Neuronal stem cell (in vitro differentiated cells): ENCODE measurements at places on chromosomes 2 and 18.

GRCh38 chr2:240322231-240322955 lies 113.1 kb upstream of the GPC1 start:
- DNase-seq, result no peak

DNA sequence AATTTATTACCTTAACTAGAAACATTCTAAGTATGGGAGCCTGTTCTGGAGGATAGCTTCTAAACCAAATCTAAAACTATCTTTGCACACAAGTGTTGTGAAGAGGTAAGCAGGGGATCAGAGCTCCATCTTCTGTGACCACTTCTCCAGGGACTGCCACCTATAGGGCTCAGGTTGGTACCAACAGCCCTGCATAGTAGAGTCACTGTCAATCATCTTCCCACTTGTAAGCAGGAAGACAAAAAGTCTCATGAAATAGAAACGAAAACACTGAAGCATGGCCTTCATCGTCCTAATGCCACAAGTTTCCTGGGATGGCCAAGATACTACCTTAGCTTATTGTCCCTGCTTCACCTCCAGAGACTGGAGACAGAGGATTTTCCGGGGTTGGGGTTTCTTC lies 43.8 kb downstream of the KANSL3 start:
- no peak for DNase-seq

DNA sequence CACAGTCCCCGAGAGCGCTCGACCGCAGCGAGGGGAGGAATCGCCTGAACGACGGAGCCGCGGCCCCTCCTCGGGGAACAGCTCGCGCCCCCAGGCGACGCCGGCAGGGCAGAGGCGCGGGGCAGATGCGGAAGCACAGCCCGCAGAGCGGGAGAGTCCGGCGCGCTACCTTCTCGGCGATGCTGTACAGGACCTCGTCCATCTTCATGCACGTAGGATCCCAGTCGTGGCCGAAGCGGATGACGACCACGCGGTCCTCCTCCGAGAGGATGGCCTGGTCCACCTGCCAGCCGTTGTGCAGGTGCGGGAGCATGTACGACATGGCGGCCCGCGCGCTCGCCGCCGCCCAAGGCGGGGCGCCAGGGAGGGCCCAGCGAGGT lies 302 bp downstream of the TXNL4A start:
- peak; percentile 46 for DNase-seq

GRCh38 chr18:12028040-12028628 lies 46.8 kb downstream of the IMPA2 start:
- no peak for DNase-seq

- no peak for DNase-seq
These were observed 49.2 kb upstream of the FRZB start for GRCh38 chr2:182915369-182916326.

GRCh38 chr2:231294116-231294515 lies 95.7 kb downstream of the ARMC9 start:
- DNase-seq, result no peak

GRCh38 chr2:138030459-138030858 lies 66.2 kb downstream of the HNMT start:
- DNase-seq, result no peak

DNA sequence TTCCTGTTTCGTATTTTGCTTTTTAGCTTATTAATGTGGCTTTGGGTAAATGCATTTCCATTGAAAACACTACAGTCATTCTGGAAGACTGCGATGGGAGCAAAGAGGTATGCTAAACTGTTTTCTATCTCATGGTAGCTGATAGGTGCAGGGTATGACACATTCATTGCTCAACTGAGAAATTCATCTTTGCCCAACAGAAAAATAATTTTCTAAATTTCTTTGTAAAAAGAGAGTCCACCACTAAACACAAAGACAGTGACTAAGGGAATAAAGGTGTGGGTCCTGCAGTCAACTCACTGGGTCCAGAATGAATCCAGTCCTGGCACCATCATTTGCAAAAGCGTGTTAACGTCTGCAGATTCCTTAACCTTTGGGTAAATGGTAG lies 19.9 kb downstream of the ERMN start:
- DNase-seq, result no peak

GRCh38 chr2:216121255-216121654 lies 12.1 kb downstream of the XRCC5 start:
- DNase-seq, result no peak

GRCh38 chr2:45860136-45861121 lies 209.0 kb downstream of the PRKCE start:
- DNase-seq, result no peak

- DNase-seq, result no peak
These were observed 193.2 kb downstream of the LTBP1 start for GRCh38 chr2:33139949-33140348.

- no peak for DNase-seq
These were observed 331.3 kb upstream of the CNTNAP5 start for GRCh38 chr2:123693836-123694235.

DNA sequence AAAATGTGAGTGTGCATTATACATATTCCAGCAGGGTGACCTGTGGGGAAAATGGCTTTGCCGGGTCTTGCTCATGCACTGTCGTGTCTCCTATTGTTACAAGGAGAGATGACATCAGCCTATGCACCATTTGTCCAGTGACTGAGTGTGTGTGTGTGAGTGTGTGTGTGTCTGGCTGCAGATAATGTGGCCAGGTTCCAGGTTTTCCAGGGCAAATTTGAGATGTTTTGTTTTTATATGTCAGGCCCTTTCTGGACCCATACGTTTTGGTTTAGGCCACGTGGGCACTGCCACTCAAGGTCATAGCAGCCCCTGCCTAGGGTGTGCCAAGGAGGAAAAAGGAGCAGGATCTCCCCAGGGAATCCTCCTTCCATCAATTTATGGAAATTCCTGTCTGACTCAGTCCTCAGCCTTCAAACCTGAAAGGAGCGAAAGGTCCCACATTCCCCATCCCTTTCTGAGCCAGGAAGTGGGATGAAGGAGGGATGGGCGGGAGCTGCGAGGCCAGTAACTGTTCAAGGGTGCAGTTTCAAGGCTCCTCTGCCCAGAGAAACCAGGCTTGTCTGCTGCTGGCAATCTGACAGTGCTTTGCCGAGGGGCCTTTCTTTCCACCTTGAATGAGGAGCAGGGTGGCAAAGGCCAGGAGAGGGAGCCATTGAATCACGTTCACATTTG lies 93.0 kb upstream of the SMAD2 start:
- DNase-seq, result peak; percentile 40

DNA sequence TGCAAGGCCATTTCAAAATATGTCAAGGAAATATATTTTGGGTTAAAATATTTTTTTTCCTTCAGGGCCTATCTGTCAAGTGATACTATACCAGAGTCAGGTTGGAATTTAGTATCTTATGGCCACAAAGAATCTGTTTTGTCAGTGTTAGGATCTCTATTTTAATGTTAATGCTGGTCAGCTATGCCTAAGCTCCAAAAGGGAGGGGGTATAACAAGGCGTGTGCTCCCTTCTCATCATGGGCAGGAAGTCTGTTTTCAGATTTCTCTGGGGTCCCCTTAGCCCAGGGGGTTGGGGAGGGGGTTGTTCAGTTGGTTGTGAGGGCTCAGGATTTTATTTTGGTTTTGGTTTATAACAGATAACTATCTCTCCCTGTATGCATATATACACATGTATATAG lies 126.4 kb downstream of the TMEM163 start:
- DNase-seq, result no peak

DNA sequence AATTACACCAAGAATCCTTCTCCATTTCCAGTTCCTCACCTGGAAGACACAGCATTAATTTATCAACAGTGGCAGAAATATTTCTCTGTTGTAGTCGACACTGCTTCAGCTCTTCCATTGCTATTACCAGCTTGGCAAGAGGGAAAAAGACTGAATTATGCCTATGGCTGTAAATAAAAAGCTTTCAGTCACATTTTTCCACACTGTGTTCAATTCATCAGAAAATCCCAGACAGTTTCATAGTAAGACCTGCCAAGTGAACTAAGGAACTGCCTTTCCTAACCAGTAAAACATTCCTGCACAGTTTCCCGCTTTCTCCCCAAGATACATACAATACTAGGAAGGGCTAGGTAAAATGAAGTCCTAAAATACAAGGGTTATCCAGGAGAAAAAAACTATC lies 94.7 kb downstream of the EXOC6B start:
- DNase-seq, result no peak

DNA sequence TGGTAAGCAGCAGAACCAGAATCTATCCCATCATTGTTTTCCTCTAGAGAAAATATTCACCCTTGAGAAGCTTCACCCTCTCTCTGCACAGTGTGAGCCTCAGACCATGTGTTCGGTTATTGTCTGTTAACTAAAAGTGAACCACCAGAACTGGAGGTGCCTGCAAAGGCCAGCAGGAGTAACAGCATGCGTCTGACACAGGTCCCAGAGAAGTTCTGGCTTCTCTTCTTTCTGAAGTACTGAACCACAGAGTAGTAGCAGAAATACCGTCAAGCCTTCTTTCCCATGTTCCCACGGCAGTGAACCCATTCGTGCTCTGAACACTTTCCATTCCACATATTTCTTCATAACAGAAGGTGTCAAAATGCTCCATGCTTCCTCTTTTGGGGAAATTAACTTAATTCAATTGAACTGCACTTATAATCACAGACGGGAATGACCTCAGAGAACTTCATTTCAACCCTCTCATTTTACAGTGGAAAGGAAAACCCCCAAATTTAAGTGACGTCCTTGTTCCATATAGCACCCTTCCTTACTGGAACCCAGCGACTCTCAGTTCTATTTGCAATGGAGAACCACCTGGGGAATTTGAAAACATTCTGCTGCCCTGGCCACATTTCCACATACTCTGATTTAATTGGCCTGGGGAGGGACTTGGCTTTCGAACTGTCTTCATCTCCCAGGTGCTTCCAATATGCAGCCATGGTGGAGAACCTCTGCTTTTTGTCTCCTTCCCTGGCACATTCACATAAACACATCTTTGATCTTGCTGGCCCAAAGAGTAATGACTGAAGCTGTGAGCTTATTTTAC lies 519.1 kb downstream of the RNF144A start:
- DNase-seq, result no peak

DNA sequence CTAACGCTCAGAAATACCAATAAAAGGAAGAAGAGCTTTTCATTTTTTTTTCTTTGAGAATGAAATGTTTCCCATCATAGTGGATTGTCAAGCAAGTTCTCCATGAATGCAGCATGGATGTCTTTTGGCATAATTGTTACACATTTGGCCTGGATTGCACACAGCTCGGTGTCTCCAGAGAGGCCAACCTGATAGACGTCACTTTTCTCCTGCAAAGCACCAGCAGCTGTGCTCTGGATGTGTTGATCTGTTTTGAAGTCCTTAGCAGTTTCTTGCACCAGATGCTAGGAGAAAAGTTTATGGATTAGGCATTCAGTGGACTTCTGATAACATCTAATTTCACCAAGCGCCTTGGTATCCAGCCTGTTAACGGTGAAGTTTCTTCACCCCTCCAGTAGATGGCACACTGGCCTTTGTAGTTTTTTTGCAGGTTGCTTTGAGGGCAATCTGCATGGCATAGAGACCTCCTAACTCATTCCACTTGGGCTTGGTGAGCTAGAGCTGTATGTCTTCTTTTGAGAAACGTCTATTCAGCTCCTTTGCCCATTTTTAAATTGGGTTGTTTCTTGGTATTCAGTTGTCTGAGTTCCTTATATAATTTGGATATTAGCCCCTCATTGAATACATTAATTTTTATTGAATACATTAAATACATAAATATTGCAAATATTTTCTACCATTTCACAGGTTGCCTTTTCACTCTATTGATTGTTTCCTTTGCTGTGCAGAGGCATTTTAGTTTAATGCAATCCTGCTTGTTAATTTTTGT lies 59.7 kb downstream of the PTH2R start:
- peak; percentile 63 for DNase-seq

DNA sequence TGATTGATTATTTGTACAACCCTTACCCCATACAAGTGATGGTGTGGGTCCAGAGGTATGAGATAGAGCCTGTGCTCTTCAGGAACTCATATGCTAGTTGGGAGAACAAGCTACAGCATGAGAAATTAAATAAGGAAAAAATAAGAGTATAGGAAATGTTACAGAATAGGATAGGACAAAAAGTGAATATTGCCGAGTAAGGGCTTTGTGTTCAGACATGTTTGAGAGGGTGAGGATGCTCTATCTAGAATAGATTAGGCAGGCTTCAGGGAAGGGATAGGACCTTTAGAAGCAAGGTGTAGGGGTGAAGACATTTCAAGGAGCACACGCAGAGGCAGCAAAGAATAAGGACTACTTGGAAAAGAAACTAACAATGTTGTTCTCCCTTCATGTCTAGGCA lies 17.8 kb downstream of the CCDC150 start:
- DNase-seq, result no peak

- DNase-seq, result no peak
These were observed 29.6 kb downstream of the FAM168B start for GRCh38 chr2:131063501-131064283.

- DNase-seq, result peak; percentile 63
These were observed at the start of gene FKBP1B for GRCh38 chr2:24049485-24050021. Gene FKBP1B, plus strand, starts transcription at chr2:24049741. Its CDS starts 109 bp downstream, at chr2:24049850.

- no peak for DNase-seq
These were observed 73.9 kb downstream of the NEDD4L start for GRCh38 chr18:58117786-58118403.

- no peak for DNase-seq
These were observed 95.0 kb upstream of the CCDC68 start for GRCh38 chr18:55054021-55054990.

GRCh38 chr2:31812051-31812798 lies 198.6 kb downstream of the MEMO1 start:
- no peak for DNase-seq

- DNase-seq, result no peak
These were observed 10.9 kb downstream of the FEZ2 start for GRCh38 chr2:36587101-36587500.

- DNase-seq, result no peak
These were observed 296.3 kb downstream of the DSC3 start for GRCh38 chr18:30746224-30746623.

GRCh38 chr2:1168846-1169245 lies 218.2 kb downstream of the SNTG2 start:
- DNase-seq, result no peak

DNA sequence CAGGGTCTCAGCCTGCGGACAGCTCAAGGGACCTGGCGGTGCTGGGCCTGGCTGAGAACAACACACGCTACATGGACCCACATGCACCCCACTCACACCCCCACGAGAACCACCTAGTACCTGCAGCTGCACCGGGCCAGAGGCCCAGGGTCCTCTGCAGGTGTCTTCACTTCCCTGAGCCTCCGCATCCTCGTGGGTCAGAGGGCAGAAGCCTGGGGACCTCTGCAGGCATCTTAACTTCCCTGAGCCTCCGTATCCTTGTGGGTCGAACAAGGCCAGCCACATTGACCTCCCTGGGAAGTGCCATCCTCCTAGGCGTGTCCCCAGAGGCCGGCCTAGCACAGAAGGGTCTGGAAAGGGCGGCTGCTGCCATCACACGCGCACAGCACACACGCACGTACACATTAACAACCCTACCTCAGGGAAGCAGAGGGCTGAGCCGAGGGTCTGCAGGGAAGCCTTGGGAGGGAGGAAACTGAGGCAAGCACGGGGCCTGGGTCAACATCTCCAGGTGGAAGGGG lies 62.5 kb upstream of the HPCAL1 start:
- DNase-seq, result no peak

GRCh38 chr2:178271094-178271493 lies 76.8 kb downstream of the OSBPL6 start:
- DNase-seq, result no peak

DNA sequence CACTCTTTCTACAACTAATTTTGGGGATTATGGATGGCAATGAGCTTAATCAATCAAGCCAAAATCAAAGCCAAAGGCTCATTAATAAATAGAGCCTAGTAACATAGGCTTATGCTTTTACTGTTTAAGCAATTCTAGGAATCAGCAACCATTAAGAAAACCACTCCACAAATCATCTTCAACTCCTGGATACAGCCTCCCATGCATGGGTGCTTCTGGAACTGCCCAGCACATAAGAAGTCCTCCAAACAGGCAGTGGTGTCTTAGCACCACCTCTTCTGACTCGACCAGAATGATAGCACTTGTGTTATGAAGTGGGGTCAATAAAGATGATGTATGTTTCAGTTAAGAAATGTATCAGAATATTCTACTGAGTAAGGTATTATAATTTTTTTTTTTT lies 104.4 kb upstream of the SERPINE2 start:
- DNase-seq, result no peak
